ENCODE measurements at places on chromosomes 4 and X. TPM values are rescaled to one million over a fixed set of nuclear protein-coding genes. Genes with fewer than 3 reads are reported as not detected.

Gene PIM2
- total RNA-seq, result 252 TPM

DNA sequence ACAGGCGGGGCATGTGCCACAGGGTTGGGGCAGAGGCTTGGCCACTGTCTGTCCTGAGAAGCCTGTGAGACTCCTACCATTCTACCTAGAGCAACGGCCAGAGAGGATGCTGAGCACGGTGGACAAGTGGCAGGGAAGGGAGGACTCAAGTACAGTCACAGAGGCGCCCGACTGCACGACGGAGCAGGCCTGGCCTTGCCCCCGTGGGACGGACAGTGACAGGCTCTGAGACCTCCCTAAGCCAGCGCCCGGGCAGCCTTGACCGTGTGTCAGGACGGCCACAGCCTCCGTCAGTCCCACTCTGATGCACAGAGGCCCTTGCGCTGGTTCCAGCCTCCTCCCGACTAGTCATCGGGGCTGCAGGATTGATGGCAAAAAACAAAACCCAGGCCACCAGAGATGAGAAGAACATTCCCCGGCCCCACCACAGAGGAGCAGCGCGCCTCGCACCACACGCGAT lies 36.7 kb upstream of the MXD4 start:
- DNase-seq, result no peak

DNA sequence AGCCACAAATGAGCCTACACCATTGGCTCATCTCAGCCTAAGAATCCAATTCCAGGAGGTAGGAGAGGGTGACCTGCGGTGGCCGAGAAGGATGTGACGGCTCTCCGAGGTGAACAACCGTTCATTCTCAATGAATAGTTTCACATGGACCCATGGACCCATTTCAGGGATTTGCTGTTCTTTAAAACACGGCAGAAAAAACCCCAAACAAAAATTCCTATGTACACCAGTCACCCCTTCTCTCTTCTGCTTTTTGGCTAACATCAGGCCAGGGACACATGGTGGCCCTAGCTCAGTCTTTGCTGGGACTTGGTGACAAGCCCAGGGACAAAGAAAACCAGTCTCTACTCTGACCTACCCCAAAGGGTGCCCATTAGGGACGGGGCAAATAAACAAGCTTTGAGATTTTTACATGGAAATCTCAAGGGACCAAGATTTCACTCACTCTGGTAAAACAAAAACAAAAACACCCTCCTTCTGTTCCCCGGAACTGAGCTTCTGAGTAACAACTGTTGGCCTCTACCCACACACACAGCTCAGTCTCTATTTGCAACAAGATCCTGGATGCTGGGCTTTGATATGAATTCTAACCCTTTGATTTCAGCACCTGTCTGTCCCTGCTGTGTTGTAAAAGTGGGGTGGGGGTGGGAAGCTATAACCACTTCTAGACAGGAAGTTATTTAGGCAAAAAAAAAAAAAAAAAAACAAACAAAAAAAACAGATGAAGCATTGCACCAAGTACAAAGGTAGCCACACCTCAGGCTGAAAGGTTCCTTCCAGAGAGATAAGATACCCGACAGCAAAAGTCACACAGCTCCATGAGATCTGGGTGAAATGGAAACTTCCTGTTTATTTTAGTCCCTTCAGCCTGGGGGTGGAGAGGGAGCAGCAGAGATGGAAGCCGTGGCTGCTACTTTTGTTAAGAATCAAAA lies 49.0 kb downstream of the DDX3X start:
- peak; percentile 38 for DNase-seq

GRCh38 chr4:152556283-152556682 lies 20.4 kb upstream of the FBXW7 start:
- DNase-seq, result no peak

GRCh38 chr4:67087897-67088296 lies 457.4 kb downstream of the CENPC start:
- DNase-seq, result peak; percentile 46

Gene TCP11X2
- total RNA-seq, result not detected

DNA sequence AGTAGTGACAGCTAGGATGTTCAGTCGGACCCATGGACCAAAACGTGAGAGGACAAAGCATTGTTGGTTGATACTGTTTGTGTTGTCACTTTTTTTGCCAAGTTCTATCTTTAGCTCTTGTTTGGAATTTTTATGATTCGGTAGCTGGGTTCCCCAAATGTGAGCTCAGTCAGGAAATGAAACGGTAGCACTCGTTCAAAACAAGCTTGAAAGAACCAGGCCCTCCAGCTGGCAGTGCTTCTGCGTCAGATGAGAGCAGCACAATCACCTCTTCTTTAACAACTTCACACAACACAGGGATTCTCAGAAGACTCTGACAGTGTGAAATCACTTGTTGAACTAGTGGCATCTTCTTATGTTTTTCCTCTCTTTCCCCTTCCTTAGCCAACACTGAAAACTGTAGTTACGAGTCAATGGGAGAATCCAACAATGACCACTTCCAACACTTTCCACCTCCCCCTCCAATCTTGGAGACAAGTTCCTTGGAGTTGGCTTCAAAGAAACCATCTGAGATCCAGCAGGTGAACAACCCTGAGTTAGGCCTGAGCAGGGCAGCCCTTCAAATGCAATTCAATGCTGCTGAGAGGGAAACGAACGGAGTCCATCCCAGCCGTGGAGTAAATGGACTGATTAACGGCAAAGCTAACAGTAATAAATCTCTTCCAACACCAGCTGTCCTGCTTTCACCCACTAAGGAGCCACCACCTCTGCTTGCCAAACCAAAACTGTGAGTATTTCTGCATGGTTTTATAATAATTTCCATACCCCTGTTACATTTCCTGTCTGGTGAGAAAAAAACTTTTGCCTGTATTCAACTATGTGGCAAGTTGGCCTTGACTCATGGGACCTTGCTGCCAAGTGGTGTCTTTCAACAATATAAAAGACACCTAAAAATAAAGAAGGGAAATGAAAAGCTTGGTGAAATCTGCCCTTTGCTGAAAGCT lies 214.6 kb downstream of the PALLD start:
- DNase-seq, result no peak

GRCh38 chrX:36986231-36986630 lies 21.9 kb upstream of the FAM47C start:
- DNase-seq, result no peak

Gene EVC
- total RNA-seq, result 4.0 TPM

Gene PTTG2
- total RNA-seq, result 0.56 TPM

DNA sequence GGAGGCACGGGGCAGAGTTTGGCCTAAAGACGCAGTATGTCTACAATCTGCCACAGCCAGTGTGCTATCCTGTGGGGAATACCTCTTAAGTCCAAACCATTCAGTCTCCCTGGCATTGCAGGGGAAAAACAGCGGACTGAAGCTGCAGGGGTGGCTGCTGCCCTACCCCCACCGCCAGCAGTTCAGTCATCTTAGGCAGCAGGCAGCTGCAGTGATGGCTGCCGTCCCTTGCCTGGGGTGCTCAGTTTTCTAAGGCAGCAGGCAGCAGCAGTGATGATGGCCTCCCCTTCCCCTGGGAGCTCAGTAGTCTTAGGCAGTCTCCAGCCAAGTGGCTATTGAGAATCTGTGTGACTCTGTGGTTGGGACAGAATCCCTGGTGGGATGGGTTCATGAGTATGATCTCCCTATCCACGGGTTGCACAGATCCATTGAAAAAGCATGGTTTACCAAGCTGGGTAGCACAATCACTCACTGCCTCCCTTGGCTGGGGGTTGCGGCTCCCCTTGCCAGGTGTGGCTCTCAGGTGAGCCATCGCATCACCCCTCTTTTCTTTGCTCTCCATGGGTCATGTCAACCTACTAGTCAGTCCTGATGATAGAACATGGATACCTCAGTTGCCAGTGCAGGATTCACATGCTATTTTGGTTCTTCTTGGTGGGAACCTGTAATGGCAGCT lies 48.9 kb upstream of the GRID2 start:
- DNase-seq, result no peak

DNA sequence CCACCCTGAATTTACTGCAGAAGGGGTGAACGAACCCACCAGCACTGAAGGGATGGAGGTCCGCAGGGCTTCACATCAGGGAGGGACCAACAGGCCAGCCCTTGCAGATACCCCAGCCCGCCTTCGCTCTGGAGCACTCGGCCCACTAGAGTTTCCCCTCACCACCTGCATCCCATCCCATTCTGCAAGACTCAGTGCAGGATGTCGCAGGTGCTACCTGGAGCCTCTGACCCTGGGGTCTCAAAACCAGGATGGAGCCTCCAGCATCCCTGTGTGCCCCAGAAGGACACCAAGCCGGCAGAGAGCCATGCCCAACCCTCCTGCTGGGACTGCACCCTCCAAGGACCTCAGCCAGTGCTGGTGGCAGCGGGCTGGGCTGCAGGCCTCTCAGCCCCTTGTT lies 57.6 kb upstream of the ADRA2C start:
- no peak for DNase-seq

GRCh38 chr4:182770259-182770995 lies 146.8 kb downstream of the DCTD start:
- no peak for DNase-seq

Gene GJB1
- not detected for total RNA-seq

Gene ARX
- not detected for total RNA-seq

Gene MAGEA10
- not detected for total RNA-seq

DNA sequence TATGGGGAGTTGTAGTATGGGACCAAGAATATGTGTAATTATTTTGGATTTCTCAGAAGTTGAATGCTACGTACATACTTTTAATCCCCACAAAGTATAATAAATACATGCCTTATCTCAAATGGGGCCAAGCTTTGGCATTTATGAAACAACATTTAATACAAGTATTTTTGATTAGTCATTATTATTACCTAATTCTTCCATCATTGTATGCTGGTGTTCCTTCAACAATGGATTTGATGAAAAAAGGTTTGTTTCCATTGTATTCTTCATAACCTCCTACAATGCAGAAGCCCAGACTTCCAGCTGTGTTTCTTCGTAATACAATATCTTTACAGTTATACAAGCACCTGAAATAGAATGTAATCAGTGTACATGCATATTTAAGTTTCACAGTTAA lies 83.8 kb downstream of the FIP1L1 start:
- no peak for DNase-seq

GRCh38 chr4:14289708-14290107 lies 662.2 kb upstream of the BOD1L1 start:
- no peak for DNase-seq

Gene CXorf65
- 18.3 TPM for total RNA-seq

GRCh38 chrX:120755066-120755846 lies 120.4 kb downstream of the CT47B1 start:
- no peak for DNase-seq

DNA sequence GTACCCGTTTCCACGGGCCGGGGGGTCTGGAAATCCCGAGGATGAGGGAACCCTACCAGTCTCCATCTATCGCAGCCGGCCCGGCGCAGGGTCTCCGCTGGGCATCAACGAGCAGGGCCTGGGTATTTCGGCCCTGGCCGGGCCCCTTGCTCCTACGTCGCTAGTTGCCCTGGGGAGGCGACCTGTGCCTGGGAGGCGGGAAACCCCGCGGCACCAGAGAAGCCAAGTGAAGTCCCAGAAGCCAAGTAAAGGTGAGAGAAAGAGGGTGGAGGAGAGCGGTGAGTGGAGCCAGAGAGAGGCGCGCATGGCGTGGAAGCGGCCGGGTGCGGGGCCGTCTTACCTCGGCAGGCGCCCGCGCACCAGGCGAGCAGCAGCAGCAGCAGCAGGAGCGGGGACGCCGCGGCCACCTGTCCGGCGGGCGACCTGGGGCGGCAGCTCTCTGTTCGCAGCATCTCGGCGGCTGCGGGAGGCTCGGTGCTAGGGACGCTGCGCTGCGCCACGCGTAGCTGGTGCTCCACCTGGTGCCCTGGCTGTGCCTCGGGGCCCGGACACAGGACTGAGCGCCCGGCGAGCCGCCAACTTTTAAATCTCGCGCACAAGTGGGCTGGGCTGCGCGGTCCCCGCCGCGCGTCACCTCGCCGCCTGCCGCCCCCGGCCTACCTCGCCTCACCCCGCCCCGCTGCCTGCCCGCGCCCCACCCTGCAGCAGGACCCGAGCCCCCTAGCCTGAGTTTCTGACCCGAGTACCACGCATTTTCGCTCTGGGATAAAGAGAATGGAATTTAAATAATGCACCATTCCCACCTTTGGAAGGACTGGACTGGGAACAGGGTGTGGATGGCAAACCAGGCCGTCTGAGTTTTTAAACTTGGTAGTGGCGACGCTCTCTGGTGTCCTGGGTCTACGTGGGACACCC lies at the start of gene NMU:
TSS of gene NMU (minus strand) at position 558 of the 915 bp plus-strand sequence. CDS start at position 452, 106 bp downstream.
- peak; percentile 56 for DNase-seq
